ENCODE measurements at places on chromosomes 2 and 18.
A peak's percentile ranks its signal among the peaks of the same experiment; 100 is the strongest.

DNA sequence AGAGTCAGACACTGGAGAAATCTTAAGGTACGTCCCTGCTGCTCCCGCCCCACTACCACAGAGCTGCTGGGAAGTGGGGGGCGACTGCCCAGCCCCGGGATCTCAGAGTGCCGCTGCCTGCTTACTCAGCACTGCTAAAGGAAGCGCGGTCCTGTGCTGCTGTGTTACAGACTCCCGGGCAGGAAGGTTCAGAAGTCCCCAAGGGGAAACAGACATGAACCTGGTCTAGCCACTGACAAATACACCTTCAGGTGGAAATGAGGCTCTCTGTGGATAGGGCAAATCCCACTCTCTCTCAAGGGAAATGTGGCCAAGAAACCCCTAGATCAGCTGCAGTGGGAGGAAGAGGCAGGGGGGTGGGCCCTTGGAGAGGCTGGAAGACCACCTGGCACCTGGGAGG is 13.7 kb downstream of the MTERF4 start:
- no peak for DNase-seq

DNA sequence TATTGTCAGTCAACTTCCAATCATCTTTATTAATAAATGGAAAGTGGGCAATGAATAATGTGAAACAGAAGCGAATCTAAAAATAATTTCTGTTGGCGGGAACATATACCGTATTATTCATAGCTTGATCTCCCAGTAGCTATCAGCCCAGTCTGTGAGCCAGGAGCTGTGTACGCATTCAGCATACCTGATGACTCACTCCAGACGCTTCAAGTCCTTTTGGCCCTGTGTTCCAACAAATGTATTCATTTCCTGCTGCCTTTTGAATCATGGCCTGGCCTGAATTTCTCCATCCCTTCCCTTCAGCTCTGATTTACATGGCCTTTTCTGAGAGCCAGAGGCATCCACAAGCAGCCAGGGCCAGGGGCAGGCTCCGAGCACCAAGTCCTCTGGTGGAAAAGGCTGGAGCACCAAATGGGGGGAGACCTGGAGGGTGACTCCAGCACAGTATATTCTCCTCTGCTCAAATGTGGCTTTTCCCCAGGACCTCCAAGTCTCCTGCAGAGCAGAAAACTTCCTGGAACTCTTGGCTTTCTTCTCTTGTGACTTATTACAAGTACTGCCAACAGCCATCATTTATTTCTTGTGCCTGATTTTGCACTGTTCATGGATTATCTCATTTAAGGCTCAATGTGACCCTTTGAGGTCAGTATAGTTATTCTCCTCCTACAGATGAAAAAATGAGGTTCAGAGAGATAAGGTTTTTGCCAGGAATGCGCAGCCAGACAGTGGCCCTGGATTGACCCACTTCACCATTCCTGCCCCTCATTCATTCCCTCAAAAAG is 108.7 kb downstream of the EN1 start:
- DNase-seq: no peak

DNA sequence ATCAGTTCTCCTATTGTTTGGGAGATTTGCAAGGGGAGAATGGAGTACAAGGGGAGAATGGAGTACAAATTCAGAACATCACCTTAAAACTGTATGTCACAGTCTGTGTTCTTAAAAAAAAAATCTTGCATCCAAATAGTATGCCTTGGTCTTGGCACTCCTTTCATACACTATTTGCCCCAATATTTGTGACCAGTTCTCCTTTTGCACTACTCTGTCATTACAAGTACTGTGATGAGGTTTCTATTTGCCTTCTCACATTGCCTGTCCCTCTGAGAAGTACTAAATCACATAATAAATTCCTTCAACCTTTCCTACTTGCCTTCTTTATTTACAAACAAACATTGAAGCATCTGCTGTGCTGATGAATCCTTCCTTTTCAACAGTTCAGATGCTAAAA is 36.0 kb upstream of the NCK2 start:
- no peak for DNase-seq

GRCh38 chr2:189421644-189422043 is 19.6 kb upstream of the WDR75 start:
- DNase-seq: no peak

- DNase-seq: no peak
Measured at GRCh38 chr2:24329700-24330099, 30.6 kb downstream of the ITSN2 start.

GRCh38 chr2:173148520-173148919 is 72.9 kb downstream of the MAP3K20 start:
- DNase-seq: no peak

GRCh38 chr2:222424729-222425671 is 657 bp downstream of the SGPP2 start:
- DNase-seq: no peak

DNA sequence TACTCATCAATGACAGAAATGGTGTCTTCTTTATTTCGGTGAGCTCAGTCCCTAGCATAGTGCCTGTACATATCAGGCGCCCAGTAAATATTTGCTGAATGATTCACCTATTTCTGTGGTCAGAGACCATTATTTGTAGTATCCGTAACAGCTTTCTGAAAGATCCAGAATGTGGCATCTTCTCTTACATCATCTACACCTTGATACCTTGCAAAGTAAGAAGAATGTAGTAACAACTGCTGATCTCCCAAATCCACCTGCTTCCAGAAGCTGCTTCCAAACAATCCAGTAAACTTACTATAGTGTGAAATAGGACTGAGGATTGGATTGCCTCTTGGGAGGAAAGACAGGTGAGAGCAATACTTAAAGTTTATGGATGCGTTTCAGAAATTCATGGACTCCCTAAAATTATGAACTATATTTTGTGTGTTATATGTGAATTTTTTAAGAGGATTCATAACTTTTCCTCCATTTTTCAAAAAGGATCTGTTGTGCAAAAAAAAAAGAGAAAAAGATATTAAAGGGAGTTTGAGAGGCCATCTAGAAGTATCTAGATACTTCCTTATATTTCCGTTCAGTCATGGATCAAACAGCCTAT is 945 bp upstream of the ASXL2 start:
- no peak for DNase-seq

GRCh38 chr2:44170311-44170717 is 1.6 kb downstream of the PPM1B start:
- no peak for DNase-seq

DNA sequence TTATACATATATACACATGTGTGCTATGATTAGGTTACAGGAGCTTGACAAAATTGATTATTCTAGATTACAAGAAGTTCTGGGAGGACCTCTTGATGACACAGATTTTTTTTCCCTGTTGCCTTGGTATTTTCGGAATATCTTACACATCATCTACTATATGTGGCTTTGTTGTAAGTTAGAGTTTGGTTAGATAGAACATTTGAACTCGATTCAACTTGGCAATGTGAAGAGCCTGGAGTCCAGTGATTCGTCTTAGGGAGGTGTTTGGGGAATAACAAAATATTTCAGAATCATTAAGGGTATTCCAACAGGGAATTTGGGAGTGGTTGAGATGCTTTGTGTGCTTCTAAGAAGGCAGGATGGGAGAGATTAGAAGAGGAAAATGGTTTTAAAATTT is 39.3 kb upstream of the EFEMP1 start:
- no peak for DNase-seq

DNA sequence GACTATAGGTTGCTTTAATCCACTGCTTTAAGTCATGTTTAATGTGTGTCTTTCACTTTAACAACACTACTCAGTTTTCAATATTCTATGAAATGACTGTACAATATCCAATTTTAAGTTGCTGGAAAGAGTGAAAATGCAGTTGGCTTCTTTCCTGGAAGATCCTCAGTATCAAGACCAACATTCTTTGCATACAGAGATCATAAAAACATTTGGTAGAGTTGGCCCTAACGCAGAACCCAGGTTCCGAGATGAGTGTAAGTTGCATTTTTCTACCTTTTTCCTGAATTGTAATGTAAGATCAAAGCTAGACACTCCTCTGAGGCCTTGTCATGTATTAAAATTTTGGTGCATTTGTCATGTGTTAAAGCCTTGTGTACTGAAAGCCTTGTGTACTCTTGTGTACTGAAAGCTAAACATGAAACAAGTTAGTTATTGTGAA is 42.9 kb upstream of the TNFRSF11A start:
- no peak for DNase-seq

- DNase-seq: no peak
Measured at GRCh38 chr18:9507565-9508088, 32.3 kb downstream of the RALBP1 start.

- no peak for DNase-seq
Measured at GRCh38 chr18:63284827-63285733, 34.5 kb downstream of the BCL2 start.

- peak; percentile 66 for DNase-seq
Measured at GRCh38 chr2:29196792-29197788, 81.9 kb downstream of the CLIP4 start.

- no peak for DNase-seq
Measured at GRCh38 chr2:81644189-81644588, 1339.6 kb upstream of the LRRTM1 start.

DNA sequence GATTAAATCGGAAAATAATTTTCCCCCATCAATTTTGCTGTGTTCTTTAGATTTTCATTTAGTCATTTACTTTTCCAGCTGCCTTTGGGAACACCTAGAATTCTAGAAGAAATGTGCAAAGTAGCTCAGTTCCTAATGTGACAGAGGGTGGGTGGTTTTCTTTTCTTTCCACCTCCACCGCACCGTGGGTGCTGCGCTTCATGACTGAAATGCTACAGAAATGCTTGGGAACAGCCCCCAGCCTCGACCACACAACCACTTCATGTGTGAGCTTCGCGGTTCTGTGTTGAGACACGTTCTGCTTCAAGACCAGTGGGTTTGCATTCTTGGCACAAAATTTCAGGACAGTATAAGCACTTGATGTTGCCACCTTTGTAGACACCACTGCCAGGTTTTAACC is 30.9 kb downstream of the E2F6 start:
- no peak for DNase-seq

DNA sequence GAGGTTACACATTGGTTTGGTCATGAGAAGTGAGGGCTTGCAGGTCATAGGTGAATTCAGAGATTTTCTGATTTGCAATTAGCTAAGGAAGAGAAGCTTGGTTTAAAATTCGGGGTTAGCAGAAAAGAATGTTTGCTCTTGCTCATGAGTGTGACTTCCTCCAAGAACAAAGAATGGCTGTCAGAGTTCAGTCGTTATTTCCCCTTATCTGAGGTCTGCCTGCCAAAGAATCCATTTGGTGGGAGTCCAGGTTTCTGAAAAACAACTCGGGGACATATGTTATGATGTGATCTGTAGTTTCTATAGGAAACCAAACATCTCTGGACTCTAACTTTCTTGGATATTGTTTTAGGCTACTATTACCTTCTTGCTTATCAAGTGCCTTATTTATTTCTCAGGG is 3.2 kb upstream of the UGT1A6 start:
- DNase-seq: no peak

DNA sequence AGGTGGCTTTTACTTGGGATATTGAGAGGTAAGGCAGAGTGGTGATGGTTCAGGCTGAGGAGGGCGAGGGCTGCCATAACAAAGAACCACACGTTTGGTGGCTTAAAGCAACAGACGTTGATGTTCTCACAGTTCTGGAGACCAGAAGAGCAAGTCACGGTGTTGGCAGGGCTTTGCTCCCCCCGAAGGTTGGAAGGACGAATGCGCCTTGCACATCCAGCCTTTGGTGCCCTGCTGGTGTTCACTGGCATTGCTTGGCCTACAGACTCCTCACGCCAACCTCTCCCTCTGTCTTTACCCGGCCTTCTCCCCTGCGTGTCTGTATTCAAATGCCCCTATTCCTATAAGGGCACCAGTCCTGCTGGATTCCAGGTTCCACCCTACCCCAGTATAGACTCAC is 125.4 kb downstream of the TPO start:
- DNase-seq: no peak

GRCh38 chr2:238570926-238571325 is 144.2 kb downstream of the ASB1 start:
- no peak for DNase-seq

DNA sequence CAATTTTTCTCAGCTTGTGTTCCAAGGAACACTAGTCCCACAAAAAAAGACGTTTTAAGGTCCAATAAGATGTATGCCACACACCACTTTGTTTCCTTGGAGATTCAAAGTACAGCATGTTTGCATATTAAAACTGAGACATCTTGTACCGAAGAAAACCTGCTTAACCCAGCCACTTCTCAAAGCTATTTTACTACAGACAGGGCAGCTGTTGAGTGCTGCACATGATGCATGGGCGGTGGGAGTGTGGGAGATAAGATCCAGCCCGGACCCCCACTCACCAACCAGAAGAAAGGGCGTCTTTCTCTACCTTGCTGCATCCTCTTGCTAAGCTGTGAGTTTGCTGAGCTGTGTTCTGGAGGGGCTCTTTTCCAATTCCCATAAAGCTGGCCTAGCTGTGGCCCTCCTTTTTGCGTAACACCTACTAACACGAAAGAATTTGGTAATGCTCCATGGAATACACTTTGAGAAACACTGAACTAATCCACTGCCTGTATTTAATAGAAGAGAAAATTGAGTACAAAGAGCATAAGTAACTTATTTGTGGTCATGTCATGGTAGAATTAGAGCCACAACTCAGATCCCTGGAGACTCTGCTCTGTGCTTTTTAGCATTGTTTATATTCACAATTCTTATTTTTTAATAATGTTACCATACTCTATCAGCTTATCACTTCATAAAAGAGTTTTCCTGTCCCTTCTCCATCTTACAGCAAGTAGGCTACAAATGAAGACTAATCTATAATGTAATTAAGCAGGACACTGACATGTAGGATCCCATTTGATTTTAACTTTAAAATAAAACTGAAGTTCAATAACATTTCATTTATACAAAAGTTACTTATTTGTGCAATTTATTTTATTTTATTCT is 90.0 kb downstream of the PLEKHM3 start:
- no peak for DNase-seq

DNA sequence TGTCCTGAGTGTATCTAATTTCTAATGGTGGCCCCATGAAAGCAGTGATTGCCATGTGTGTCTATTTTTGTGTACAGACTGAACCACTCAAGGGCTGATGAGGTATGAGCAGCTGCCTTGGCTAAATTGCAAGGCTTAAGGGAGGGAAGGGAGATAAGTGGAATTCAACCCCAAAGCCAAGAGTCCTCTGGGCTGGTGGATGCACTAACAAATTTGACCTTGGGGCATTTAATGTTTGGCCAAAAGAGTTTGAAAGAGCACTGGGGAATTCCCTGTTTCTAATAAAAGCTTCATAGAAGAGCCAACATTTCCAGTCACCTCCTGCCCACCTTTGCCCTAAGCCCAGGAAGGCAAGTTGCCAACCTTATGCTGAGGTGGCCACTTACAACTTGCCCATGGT is 172.1 kb downstream of the SETBP1 start:
- DNase-seq: no peak

- no peak for DNase-seq
Measured at GRCh38 chr18:56770873-56771272, 119.7 kb downstream of the WDR7 start.

DNA sequence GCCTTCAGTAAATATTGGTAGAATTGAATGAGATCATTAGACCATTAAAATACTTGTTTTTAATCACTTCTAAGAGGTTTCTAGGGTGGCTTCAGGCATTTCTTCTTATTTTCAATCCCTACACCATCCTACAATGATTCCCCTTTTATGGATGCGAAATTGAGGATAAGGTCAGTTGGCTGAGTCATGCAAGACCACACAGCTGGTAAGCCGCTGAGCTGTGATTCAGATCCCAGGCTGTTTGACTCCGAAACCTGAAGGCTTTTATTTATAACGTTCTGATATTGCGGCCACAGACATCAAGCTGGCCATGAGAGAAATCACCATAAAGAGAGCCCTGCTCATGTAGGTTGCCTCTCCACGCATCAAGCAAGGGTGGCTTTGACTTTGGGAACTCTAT is 133.4 kb downstream of the VAPA start:
- no peak for DNase-seq
